AG08396 (cell line): ENCODE measurements at places on chromosomes 7 and 10.

- no peak for DNase-seq
These were observed 114.7 kb upstream of the CARD11 start for GRCh38 chr7:3158341-3158760.

DNA sequence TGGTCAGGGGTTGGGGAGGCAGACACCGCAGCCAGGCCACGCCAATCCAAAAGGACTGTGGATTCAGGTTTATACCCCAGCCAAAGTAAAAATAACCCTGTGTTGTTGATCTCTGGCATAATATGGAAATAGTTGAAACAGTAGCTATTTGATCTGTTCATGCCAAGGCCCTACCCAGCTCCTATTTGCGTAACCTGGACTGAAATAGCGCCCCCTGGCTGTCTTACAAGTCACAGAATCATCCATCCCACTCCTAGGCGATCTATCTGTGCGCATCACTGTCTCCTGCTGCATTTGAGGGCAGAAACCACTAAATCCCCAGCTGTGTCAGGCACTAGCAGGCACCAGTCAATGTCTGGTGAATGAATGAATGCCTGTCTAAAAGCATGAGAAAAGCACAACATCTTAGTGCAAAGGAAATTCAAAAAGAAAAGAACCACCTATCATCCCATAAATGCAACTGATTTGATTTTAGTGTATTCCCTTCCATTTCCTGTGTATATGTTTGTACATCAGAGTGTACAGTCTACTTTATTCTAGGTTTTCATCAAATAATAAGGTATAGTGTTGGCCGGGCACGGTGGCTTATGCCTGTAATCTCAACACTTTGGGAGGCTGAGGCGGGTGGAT lies 160.0 kb downstream of the SLIT1 start:
- DNase-seq: peak; percentile 43

- DNase-seq: no peak
These were observed 38.4 kb upstream of the GDF10 start for GRCh38 chr10:47261556-47261955.

GRCh38 chr10:48291190-48291589 lies 15.3 kb upstream of the MAPK8 start:
- no peak for DNase-seq

DNA sequence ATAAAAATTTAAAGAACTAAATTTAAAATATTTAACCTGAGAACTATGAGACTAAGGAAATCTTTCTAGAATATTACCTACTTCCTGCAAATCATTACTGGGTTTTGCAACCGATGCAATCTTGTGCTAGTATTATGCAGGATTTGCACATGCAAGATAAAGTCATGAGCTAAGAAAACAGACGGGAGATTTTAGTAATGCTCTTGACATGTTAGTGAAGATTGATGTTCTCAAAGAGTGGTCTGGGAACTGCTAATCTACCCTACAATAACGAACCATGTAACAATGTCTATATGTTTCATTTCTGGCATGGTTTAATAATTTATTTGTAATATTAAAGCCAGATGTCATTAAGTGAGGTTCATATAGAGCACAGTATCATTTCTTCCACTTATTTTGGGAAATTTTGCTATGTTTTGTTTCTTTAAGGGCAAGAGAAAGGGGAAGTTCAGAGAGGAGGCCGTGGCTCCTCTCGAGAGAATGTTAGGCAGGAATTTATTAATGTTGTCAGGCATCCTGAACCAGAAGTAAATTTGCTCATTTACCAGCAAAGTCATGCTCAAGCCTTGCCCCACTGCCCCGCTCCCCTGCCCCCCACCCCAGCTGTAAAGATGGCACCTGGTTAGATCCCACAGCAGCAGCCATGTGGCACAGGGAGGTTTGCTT lies 22.8 kb downstream of the LRRC17 start:
- no peak for DNase-seq

- DNase-seq: no peak
These were observed 326.2 kb upstream of the KAT6B start for GRCh38 chr10:74500026-74500704.

DNA sequence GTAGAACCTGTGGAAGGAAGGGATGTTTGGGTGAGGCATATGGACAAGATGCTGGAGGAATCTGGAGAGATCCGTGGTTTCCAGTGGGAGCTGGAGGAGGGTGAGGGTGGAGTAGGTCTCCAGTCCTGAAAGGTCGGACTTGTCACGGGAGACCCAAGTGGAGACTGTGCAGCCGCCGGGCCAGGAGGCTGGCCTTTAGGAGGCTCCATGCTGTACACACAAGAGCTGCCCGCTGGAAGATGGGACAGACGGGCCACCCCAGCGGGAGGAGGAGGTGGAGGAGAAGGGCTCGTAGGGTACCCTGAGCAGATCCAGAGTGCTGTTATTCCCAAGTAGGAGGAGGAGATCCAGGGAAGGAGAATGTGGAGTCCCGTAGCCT lies 106.7 kb downstream of the NKX6-2 start:
- DNase-seq: no peak

GRCh38 chr7:117872561-117873309 lies 506 bp downstream of the CTTNBP2 start:
- peak; percentile 30 for DNase-seq

GRCh38 chr7:157923903-157924630 lies 587.3 kb downstream of the DNAJB6 start:
- no peak for DNase-seq

GRCh38 chr7:123647106-123647730 lies 8.4 kb upstream of the LMOD2 start:
- no peak for DNase-seq

DNA sequence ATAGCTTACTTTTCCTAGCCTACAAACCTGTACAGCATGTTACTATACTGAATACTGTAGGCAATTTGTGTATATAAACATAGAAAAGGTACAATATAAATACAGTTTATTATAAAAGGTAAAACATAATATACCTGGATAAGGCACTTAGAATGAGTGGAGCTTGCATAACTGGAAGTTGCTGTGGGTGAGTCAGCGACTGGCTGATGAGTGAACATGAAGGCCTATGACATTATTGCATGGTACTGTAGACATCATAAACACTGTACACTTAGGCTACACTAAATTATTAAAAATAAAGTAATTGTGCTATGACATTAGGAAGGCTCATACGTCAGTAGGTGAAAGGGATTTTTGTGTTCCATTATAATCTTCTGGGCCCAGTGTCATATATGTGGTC lies 228.8 kb downstream of the HDAC9 start:
- no peak for DNase-seq

- no peak for DNase-seq
These were observed 67.1 kb downstream of the TNS3 start for GRCh38 chr7:47514818-47515217.

- no peak for DNase-seq
These were observed 6.8 kb downstream of the MET start for GRCh38 chr7:116678780-116679179.
